ENCODE measurements at places on chromosomes 2 and 18. TPM values are rescaled to one million over a fixed set of nuclear protein-coding genes. Genes with fewer than 3 reads are reported as not detected.

Gene ABHD1
- 0.74 TPM for total RNA-seq

DNA sequence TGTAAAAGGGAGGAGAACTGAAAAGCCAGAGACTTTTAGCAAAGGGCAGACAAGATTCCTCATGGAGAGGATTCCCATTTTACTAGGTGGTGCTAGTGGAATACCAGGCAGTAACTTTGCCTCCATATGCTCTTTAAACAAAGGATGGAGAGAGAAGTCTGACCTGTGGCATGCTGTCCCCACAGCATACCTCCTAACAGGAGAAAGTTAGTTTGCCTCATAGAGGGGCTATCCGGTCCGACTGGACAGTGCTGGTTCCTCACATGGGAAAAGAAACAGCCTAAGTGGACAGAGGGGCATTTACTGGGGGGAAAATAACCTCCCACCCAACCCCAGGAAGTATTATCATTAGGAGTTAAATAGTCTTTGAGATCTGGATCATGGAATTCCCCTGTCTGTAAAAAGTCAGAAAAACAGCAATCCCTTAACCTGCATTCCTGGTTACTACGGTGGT, 31.6 kb upstream of the GMCL1 start:
- H3K27me3 ChIP-seq: no peaks in the 10 kb centered on the region
- no peak overlapping the region for H3K4me3 ChIP-seq
- no peak for DNase-seq
- H3K27ac ChIP-seq: peak overlapping the region; percentile 85
- peaks cover 15% of the 10 kb centered on the region for H3K4me1 ChIP-seq

GRCh38 chr2:241003047-241003360, 4.6 kb downstream of the SNED1 start:
- H3K4me3 ChIP-seq: no peak overlapping the region
- DNase-seq: no peak
- no peaks in the 10 kb centered on the region for H3K36me3 ChIP-seq
- no peaks in the 10 kb centered on the region for H3K27me3 ChIP-seq

DNA sequence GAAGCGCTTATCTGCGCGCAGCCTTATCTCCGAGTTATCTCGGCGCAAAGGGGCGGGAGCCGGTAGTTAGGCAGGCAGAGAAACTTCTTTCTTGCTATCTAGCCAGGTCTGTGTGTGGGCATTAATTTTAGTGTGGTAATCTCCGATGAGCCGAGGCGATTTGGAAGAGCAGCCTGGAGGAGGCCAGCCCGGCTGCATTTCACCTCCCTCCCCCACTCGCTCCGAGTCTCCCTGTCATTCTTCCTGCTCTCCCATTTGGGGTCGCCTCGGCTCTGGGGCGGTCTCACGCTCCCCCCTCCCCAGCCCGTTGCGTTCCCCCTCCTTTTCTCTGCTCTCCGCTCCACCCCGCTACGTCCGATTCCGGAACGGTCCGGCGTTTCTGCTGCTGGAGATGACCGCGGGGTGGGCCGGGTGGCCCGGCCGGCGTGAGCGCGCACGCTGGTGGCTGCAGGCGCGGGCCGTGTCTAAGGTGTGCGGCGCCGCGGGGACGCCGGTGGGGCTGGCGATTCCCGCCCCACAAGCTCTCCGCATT, 566 bp downstream of the GATA6 start:
- peak overlapping the region; percentile 79 for H3K4me3 ChIP-seq
- peak overlapping the region; percentile 99 for H3K27ac ChIP-seq
- peaks cover 2% of the 10 kb centered on the region for H3K27me3 ChIP-seq
- peaks cover 7% of the 10 kb centered on the region for H3K36me3 ChIP-seq

DNA sequence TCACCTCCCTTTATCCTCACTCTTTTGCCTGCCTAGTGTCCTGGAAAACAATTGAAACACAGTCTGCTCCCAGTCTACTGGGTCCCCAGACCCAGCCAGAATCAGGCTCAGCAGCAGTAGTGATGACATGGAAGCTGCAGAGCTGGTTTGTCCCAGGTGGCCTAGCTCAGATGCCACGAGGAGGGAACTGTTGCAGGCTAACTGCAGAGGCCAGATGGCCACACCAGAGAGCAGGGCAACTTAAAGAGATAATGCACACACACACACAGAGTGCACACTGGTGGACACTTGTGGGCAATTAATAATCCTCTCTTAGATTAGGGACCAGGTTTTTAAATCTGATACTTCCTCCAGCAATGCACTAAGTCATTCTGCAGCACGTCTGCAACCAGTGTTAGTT, 42.4 kb downstream of the GYPC start:
- H3K4me1 ChIP-seq: peaks cover 34% of the 10 kb centered on the region
- DNase-seq: no peak
- H3K4me3 ChIP-seq: no peak overlapping the region
- no peak overlapping the region for H3K27ac ChIP-seq
- H3K36me3 ChIP-seq: peaks cover 10% of the 10 kb centered on the region

DNA sequence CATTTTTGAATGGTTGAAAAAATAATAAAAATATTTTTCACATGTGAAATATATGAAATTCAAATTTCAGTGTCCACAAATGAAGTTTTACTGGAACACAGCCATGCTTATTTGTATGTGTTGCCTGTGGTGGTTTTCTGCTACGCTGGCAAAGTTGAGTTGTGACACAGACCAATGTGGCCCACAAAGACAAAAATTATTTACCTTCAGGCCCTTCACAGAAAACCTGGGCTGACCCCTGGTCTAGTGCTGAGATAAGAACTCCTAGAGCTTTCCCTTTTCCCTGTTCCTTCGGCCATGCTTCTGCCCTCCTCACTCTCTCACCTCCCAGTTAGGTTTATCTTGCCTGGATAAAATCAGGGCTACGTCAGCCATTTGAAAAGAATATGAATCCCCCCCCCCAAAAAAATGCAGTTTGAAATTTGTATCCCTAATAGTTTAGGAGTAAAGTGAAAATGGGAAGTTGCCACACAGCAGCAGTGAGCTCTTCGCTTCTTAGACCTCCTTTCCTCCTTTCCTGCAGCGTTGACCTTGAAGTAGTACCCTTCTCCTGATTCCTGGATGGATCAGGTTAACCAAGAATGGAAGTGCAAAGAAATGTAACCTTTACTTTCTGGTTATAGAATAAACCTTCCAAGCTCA, 91.0 kb downstream of the LIMS1 start:
- H3K27me3 ChIP-seq: no peaks in the 10 kb centered on the region
- H3K36me3 ChIP-seq: no peaks in the 10 kb centered on the region
- DNase-seq: no peak
- no peak overlapping the region for H3K4me3 ChIP-seq
- H3K27ac ChIP-seq: no peak overlapping the region
- peaks cover 5% of the 10 kb centered on the region for H3K4me1 ChIP-seq

GRCh38 chr18:74430806-74431571, 26.1 kb downstream of the DIPK1C start:
- no peak overlapping the region for H3K27ac ChIP-seq
- no peaks in the 10 kb centered on the region for H3K36me3 ChIP-seq
- H3K27me3 ChIP-seq: peaks cover 3% of the 10 kb centered on the region
- H3K4me1 ChIP-seq: no peaks in the 10 kb centered on the region
- H3K4me3 ChIP-seq: no peak overlapping the region
